ENCODE measurements at places on chromosomes 6 and 20.

GRCh38 chr6:56328728-56329090 is 81.3 kb upstream of the COL21A1 start:
- no peak for DNase-seq

DNA sequence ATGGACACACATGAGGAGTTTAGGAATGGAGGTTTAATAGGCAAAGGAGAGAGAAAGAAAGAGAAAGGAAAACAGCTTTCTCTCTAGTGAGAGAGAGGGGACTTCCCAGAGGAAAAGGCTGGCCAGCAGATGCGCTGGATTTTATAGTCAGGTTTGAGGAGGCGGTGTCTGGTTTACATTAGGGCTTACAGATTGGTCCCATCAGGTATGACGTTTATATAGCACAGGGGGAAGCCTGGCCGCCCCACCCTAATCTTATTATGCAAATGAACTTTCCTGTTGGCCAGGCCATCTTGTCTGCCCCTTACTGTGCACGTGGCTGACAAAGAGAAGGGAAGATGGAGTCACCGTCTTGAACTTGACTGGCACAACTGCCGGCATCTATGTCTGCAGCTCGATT is 86.6 kb upstream of the QKI start:
- DNase-seq = no peak

GRCh38 chr6:119186490-119186889 is 108.0 kb upstream of the FAM184A start:
- no peak for DNase-seq

GRCh38 chr6:20202699-20203302 is 9.5 kb downstream of the MBOAT1 start:
- no peak for DNase-seq

DNA sequence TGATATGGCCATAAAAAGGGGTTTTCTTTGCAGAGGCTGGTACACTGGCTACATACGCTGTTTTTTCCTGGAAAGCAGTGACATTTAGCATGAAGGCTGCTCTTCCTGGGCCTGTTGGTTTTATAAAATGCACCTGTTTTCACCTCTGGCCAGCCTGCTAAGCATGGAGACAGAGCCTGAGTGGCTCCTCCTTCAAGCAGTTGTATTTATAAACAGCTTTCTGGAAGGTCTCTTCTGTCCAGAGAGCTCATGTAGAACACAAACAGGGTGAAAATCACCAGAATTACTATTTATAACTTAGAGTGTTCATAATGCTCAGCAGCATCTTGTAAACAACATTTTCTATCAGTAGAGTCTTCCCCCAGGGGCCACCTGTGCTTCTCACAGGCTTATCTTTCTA is 109.0 kb downstream of the FOXO3 start:
- DNase-seq = no peak

DNA sequence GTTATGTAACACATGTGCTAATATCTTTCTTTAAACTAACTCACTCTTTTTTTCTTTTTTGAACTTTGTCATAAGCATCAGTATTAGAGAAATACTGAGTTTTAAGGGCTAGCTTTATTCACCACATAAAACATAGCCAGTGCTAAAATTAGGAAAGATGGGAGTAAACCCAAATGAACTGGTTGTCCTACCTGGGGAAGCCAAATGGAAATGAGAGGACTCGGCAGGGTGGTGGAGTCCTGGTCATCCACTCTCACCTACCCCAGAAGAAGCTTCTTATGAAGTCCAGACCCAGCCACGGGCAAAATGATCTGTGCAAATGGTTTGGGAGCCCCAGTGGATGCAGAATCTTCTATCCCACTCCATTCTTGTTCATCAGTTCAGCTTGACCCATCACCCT is 56.1 kb downstream of the MDGA1 start:
- DNase-seq = no peak

- DNase-seq = peak; percentile 13
Measured at GRCh38 chr6:117906958-117907600, at the start of gene SLC35F1. SLC35F1 (plus strand) TSS chr6:117907264.

DNA sequence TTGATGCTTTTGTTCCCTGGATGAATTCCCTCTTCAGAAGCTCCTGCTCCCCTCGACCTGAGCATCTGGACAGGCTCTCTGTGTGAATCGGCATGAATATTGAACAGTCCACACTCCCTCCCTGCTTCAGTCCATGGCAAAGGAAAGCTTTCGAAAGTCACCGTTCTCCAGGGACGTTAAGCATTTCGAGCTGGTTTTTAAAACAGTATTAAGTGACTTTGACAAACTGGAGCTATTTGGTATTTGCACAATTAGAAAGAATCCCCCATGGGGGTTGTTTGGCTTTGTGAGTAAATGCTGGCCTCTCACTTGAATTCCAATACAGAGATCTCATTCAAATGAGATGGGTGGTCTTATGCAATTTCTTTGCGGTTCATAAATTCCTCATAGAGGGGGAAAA is 85.3 kb upstream of the TIAM2 start:
- DNase-seq = peak; percentile 27

- no peak for DNase-seq
Measured at GRCh38 chr6:161413355-161413771, 139.5 kb upstream of the AGPAT4 start.

- no peak for DNase-seq
Measured at GRCh38 chr20:59630526-59630925, 26.2 kb downstream of the PHACTR3 start.

GRCh38 chr20:42613076-42613475 is 576.6 kb downstream of the PTPRT start:
- DNase-seq = no peak

DNA sequence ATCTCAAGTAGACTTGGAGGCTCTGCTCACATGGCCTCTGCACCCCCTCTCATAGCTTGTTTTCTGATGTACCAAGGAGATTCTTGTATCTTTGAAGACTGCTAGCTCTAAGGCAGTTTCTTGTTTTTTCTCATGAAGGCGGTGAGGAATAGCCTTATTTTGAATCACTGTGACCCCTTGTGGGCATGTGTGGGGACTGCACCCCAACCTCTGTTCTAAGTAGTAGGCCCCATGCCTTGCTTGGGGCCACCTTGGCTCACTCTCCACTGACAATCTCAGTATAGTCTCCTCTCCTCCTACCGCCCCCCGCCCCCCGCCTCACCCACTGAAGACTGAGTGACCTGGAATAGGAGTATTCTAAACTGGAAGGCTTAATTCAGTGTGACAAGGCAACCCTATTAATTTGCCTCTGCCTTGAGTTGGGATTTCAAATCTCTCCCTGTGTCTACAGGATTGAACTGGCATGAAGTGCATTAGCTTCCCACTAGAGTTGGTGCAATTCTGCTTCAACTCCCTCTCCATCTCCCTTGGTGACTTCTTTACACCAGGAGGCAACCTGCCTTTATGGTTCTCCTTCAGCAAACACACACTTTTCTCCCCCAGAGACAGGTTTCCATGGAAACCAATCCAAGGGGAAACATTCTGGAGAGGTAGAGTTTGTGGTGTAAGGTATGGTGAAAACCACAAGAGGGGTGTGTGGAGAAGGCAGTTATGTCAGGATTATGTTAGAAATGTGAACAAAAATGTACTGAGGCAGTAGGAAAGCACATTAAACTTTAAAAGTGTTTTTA is 75.4 kb upstream of the ECI2 start:
- peak; percentile 64 for DNase-seq

DNA sequence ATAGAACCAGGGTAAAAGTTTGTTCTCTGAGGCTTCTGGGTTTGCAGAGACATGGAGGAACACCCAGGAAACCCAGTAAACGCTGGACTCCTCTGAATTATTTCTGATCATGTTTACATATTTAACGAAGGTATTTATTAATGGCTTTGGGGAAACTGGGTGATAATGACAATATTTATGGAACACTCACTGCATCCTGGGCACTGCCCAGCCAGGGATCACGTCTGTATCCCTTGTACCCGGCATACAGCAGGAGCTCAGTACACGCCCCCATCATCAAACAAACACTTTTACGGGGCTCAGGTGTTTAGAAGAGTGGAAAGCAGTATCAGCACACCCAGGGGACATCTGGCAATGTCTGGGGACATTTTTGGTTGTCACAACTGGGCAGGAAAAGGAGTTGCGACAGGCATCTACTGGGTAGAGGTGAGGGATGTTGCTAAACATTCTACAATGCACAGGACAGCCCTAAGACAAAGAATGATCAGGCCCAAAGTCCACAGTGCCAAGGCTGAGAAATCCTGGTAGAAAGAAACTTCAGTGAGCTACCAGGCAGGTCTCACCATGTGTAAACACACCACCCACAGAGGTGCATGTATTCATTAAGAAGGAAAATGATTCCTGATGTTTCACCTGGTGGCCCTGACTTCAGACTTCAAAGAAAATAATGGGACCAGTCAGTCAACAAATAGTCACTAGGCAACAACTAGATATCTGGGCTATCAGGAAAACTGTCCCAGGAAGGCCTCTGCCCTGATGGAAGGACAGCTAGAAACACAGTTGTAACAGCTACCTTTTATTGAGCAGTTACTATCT is 35.3 kb downstream of the ZMYND8 start:
- no peak for DNase-seq

DNA sequence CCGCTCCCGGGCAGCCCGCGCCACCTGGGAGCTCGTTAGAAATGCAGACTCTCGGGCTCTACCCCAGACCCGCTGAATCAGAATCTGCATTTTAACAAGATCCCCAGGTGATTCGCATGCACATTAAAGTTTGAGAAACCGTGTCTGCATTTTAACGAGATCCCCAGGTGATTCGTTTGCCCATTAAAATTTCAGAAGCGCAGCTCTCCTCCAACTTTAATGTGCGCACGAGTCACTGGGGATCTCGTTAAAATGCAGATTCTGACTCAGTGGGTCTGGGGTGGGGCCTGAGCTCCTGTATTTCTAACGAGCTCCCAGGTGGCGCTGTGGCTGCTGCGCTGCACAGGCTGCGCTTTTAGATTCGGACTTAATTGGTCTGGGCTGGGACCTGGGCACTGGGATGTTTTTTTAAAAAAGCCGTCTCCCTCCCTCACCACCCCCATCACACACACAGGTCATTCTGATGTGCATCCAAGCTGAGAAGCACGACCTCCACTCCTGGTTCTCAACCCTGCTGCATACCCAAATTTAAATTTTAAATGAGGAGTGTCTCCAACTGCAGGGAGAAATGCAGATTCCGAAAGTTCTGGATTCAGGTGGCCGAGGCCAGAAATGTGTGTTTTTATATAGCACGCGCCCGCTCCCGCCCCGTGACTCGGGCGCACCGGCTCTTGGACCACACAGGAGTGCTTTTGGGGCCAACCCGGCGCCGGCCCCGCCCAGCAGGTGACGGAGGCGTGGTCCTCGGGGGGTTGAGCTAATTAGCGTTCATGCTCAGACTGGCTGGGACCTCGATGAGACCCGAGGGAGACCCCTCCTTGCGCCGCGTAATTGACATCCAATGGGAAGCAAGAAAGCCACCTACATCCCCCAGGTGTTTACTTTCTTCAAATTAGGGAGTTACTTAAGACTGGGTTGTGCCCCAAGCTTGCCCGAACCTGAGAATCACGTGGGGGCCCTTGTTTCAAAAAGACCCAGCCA is 85.8 kb downstream of the ZFP64 start:
- DNase-seq = peak; percentile 30

GRCh38 chr20:36645353-36645752 is 643 bp downstream of the SLA2 start:
- DNase-seq = no peak

GRCh38 chr6:34709386-34709785 is 12.8 kb upstream of the ILRUN start:
- DNase-seq = peak; percentile 83

DNA sequence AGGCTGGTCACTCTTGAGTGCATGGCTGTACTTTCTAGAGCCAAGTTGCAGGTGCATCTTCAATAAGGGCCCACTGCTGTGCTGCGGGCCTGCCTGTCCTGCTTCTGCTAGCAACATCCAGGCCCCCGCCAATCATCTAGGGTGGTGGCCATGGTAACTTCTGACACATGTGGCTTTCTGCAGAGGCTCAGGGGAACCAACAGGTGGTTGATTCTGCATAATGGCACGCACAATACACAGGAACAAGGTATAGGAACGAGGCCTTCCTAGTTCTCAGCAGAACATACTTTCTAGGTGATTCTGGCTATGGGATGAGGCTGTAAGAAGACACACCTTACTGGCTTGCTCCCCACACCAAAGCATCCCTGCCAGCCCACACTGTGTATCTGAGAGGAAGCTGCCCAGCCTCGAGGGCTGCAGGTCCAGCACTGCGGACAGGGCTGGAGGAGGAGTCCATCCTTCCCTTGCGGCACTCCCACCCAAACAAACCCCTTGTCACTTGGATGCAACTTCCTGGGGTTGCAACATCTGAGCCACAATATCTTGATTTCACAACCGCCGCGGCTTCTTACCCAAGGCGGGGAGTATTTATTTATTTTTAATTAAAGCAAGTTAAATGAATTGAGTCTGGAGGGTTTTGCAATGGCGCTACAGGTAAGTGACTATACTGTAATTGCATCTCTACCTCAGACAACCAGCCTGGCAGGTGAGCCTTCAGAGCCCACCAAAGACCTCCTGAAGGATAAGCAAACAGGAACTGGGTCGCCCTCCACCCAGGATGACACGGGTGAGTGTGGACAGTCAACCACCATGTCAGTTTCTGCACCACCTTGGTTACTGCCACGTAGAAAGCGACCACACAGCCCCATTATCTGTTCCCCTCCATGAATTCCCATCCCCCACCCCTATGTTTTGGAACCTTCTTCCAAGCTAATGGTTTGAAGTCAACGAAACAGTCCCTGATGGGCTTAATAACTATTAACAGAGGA is 49.6 kb downstream of the SULF2 start:
- peak; percentile 70 for DNase-seq

DNA sequence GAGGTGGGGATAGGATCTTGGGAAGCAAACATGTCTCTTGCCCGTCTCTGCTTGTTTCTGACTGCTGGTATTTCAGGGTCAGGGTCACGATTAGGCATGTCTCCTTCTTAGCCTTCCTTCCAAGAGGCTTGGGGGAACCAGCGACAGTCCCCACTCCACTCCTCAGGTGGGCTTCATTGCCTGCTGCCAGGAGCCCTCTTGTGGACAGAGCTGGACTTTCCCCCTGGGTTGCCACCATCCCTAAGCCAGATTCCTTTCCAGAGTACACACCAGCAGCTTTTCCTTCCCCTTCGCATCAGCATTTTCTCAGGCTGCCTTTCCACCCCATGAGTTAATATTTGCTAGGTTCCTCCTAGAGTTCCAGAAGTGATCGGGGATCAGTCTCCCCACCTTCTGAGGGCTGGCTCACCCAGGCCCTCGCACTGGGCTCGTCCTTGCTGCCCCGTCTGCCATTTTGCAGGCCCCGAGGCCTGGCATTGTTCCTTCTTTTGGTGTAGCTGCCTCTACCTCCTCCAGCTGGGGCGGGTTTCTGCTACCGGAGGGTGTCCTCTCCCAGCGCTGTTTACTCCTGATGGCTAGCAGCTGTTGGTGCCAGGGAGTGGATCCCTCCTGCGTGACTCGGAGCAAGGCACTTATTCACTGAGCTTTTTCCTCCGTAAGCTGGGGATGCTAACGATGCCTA is 8.8 kb upstream of the C20orf144 start:
- peak; percentile 58 for DNase-seq

GRCh38 chr6:17988422-17988944 is 1.0 kb upstream of the KIF13A start:
- DNase-seq = no peak

DNA sequence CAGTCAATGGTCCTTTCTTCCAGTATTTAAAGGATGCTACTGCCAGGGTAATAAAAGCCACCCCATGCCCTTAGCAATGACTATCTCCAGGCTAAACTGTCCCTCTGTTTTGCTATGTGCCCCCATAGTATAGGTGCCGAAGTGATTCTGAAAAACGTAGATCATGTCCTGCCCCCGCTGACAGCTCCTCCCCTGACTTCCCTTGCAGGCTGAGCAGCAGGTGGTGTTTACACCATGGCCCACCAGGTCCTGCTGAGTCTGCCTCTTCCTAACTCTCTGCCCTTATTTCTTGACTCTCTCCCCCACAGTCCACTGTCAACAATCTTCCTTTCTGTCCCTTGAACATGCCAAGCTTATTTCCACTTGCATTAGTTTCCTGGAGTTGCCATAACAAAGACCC is 352.5 kb upstream of the TSHZ2 start:
- DNase-seq = no peak

Data from amniotic epithelial cell (primary cell).